ENCODE measurements at places on chromosomes 13 and 19.

DNA sequence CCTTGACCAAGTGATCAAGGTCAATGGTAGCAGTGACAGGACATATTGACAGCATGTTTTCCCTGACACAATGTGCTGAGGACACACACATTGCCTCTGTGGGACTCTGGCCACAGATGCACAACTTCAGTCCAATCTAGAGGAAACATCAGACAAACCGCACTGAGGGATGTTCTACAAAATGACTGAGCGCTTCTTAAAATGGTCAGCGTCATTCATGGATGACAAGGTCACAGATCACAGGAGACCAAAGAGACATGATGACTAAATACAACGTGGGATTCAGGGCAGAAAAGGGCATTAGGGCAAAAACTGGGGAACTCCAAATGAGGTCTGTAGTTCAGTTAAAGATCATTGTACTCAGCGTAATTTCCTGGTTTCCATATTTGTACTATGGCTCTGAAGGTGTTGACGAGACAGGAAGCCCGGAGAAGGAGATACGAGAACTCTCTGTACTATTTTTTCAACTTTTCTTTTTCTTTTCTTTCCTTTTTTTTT, 20.6 kb downstream of the PBX4 start:
- DNase-seq: no peak

- peak; percentile 8 for DNase-seq
Observed at GRCh38 chr13:74575729-74576125, 441.5 kb upstream of the KLF12 start.

DNA sequence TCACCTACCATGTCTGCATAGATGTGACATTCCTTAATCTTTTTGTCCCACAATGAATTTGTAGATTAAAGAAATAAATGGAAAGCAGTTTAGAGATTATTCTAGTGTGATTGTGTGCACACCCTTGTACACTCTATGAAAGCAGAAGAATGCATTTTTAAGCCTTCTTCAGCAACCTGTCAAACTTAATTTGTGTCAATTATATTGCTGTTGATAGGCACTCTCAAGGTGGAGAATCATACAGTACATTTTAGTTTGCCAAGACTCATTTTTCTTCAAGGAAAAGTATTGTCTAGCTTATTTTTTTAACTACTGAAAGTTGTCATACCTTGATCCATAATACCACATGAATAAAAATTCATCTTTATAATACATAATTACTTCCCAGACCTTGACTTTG, 1898.9 kb downstream of the OLFM4 start:
- DNase-seq: no peak

DNA sequence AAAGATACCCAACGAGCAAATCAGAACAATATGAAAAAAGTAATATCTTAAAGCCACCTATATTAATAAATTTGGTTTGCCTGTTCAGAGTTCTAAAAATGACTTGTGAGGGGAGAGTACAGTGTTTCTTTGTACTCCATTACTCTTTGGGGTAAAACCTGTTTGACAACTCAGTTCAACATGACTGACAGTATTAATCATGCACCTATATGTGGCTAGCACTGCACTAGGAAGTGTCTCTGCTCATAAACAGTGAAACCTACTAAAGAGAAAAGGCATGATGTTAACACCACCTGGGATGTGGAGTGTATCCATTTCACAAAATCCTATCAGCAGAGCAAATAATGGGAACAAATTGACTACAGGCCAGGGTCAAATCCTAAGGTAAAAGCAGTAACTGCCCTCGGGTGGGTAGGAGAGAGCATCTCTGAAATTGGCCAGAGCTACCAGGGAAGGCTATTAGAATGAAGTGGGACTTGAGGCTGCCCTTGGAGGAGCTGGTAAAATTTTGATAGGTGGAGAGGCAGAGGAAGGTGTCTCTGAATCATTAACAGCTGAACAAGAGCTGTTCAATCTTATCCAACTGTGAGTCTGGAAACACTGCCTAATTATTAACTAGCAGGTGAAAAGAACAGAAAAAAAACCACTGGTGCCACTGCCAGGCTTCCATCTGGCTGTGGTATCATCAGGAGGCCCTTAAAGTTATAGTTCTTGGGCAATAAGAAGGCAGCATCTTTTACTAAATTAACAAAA, 365.1 kb downstream of the DNAJC15 start:
- DNase-seq: peak; percentile 8

- DNase-seq: peak; percentile 90
Observed at GRCh38 chr19:32830231-32831014, 39.1 kb downstream of the SLC7A9 start.

DNA sequence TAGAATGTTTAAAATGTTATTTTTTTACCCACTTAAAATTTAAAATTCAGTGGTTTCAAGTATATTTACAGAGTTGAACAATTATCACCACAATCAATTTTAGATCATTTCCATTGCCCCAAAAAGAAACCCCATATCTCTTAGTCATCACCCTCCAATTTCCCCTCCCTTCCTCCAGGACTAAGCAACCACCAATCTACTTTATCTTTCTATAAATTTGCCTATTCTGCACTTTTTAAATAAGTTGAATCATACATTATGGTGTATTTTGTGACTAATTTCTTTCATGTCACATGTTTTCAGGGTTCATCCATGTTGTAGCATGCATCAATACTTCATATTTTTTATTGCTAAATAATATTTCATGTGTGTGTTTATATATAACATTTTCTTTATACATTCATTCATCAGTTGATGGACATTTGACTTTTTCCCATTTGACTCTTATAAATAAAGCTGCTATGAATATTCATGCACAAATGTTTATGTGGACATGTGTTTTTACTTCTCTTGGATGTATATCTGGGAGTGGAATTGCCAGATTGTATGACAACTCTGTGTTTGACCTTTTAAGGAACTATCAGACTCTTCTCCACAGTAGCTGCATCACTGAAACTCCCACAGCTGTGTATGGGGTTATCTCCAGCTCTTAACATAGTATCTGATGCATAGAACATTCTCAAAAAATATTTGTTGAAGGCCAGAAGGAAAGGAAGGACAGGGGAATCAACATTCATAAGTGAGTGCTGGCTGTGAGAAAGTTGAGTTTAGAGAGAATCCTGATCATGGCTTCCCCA, 107.8 kb upstream of the OXGR1 start:
- no peak for DNase-seq

DNA sequence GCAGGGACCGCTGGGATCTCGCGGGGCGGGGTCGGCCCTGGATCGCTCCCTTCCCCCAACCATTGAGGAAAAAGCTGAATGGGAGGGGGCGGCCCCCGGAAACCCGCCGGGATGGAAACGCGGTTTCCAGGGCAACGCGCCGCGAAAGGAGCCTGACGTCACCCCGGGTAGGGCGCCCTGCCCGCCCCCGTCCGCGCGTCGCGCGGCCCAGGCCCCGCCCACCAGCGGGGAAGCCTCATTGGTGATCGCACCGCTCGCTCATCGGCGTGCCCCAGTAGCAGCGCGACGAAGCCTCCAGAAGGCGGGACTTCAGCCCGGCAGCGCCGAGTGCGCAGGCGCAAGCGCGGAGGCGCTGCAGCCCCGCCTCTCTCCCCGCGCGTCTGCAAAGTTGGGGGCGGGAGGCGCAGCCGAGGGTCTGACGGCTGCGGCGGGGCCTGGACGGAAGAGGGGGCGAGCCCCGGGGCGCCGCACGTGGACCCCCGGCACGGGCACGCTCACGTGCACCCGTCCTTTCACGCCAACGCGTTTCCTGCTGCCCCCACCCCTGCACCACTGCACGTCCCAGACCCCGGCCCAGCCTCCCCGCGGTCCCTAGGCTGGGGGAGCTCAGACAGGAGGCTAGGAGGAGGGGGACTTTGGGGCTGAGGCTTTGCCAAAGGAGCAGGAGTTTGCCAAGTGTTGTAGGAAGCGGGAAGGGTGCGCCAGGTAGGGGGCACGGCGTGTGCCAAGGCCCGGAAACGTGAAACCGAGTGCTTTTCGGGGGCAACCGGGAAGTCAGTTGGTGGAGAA, 8.2 kb upstream of the CIRBP start:
- peak; percentile 93 for DNase-seq

- DNase-seq: no peak
Observed at GRCh38 chr19:12990431-12990830, 4.8 kb upstream of the NFIX start.

- DNase-seq: no peak
Observed at GRCh38 chr19:58562122-58563033, 4.0 kb upstream of the UBE2M start.

- no peak for DNase-seq
Observed at GRCh38 chr19:32289566-32290210, 55.7 kb upstream of the ZNF507 start.

GRCh38 chr13:34430294-34430693, 511.8 kb upstream of the NBEA start:
- no peak for DNase-seq

DNA sequence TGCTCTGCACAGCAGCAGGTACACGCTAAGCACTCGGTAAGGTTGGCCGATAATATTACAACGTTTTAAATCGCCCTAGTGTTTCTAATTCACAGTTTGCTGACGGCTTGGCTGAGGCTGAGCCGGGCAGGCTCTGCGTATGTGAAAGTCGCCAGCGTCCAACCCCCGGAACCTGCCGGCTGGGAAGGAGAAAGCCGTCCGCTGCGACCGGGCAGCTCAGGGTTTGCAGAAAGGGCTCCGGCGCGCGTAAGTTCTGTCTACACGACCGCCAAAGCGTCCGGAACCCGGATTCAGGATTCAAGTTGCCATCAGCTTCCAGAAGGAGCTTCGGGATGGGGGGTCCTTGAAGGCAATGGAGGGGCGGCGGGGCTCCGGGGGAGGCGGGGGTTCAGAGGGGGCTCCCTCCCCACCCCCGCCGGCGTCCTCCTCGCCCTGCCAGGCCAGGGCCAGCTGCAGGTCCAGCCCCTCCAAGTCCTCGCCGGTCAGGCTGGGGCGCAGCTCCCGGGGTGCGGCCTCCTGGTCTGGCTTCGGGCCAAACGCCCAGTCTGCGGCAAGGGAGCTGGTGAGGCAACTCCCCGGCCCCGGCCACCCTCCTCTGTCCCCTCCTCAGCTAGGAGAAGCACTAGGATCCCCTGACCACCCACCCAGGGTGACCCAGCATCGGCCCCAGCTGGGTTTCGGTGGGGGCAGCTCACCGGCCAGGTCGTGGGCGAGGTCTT, 575 bp downstream of the SMIM44 start:
- no peak for DNase-seq

- DNase-seq: no peak
Observed at GRCh38 chr19:47637550-47637949, 28.6 kb downstream of the BICRA start.

- DNase-seq: no peak
Observed at GRCh38 chr19:32165750-32166149, 179.7 kb upstream of the ZNF507 start.

DNA sequence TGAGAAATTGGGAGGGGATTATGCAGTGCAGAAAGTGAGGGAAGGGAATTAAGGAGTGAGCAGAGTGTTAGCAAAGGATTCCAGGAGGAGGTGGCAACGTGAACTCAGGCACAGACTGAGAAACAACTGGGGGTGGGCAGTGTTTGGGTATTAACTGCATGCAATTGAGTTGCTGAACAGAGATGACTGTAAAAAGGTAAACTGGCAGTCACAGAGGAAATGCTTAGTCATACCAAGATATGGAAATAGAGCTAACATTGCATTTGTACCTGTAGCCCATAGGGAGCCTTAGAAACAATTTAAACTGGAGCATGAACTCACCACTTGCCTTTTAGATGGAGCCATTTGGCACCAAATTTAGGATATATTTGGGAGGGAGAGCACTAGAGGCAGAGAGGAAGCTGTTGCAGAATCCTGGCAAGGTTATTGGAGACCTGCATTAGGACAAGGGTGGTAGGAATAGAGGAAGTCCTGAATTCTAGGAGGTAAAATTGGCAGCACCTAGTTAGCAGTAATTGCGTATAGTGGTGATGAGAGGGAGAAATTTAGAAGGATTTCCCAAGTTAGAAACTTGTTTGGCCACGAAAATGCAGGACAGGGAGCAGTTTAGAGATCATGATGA, 100.6 kb upstream of the FRY start:
- no peak for DNase-seq

DNA sequence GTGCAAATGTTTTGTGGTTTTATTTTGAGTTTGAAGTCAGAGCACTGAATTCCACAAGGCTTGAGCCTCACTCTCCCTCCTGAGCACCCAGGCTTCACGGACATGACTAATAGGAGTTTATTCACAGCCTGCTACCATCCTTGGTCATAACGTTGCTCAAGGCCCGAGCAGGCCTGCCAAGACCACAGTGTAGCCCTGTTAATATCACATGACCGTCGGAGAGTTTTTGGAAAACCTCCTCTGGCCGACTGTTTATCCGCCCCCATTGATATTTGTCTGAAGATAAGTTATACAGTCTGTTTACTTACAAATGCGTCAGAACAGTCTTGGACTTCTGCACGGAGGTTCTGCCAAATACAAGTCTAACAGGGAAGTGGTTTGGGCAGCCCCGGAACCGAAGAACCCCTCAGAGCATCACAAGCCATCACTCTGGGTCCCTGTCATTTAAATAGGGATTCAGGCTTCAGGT, 89.9 kb downstream of the COL4A2 start:
- DNase-seq: peak; percentile 93

DNA sequence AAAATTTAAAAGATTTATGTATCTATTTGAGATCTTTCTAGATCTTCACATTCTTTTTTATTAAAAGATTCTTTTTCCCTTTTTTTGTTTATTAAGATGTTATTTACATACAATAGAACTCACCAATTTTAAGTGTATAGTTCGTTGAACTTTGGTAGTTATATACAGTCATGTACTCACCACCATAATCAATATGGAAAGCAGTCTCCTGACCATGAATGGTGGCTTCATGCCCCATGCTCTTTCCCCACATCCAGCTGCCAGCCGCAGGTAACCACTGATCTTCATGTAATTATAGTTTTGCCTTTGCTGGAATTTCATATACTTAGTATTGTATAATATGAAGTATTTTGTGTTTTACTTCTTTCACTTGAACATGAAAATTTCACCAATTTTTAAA, 20.6 kb upstream of the GPR183 start:
- DNase-seq: no peak

- peak; percentile 93 for DNase-seq
Observed at GRCh38 chr13:102707467-102707866, 12.6 kb upstream of the METTL21C start.

GRCh38 chr13:111123221-111123620, 8.1 kb downstream of the ARHGEF7 start:
- no peak for DNase-seq

GRCh38 chr19:46224773-46225172, 4.8 kb upstream of the IGFL1 start:
- no peak for DNase-seq

DNA sequence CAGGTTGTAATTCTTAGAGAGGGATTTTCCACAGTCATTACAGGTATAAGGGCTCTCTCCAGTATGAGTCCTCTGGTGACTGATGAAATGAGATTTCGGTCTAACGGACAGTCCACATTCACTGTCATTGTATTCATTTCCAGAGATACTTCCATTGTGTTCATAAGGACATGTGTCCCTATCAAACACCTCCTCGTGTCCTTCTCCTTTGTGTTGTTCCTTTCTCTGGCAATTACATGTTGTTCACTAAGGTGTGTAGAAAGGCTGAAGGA, 10.5 kb upstream of the ZSCAN18 start:
- DNase-seq: no peak

DNA sequence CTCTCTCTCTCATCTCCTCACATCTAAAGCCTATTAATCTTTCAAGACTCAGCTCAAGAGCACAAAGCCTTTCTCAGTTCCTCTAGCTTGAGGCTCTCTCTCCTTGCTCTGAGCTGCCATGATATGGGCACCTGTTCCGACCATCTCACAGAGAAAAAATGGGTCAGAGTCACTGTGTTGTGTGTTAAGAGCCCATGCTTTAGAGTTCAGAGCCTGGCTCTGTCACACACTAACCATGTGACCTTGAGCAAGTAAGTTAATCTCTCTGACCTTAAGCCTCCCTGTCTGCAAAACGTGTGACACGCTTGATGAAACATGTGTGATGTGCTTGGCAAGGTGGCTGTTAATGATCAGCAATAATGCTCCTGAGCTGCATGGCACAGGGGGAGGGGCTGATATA, 245.2 kb downstream of the DLEU7 start:
- no peak for DNase-seq

All from ACHN (cell line).